Ascending aorta (tissue), 2 donors: ENCODE measurements at places on chromosomes 12 and 14.

- H3K27me3 ChIP-seq = no peaks in the 10 kb centered on the region
- H3K4me3 ChIP-seq = no peak overlapping the region
- H3K36me3 ChIP-seq = no peaks in the 10 kb centered on the region
- no peak overlapping the region for H3K27ac ChIP-seq
- no peak for DNase-seq
Measured at GRCh38 chr12:100824476-100824875, 29.9 kb downstream of the ANO4 start.

DNA sequence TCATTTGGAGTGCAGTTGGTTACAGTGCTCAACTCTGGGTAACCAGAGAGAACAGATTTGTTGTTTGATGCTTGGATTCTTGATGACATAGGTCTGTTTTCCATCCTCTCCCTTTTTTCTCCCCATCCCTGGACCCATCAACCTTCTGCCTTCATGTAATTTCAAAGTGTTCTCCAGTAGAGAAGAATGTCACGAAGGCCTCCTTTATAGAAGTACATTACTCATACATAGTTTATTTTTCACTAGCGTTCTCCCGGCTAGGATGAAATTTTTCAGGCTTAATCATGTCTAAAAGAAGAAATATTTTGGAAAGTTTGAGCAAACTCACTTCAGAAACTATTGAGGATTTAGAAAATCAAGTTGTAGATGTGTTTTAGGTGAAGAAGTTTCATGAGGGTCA, 20.9 kb upstream of the APPL2 start:
- H3K36me3 ChIP-seq = no peaks in the 10 kb centered on the region
- no peaks in the 10 kb centered on the region for H3K27me3 ChIP-seq
- H3K27ac ChIP-seq = peak overlapping the region; percentile 83
- peaks cover 7% of the 10 kb centered on the region for H3K4me1 ChIP-seq
- DNase-seq = no peak

- H3K4me3 ChIP-seq = no peak overlapping the region
- H3K27ac ChIP-seq = no peak overlapping the region
- H3K4me1 ChIP-seq = no peaks in the 10 kb centered on the region
- DNase-seq = no peak
Measured at GRCh38 chr14:76509311-76509710, 133.4 kb downstream of the ESRRB start.

DNA sequence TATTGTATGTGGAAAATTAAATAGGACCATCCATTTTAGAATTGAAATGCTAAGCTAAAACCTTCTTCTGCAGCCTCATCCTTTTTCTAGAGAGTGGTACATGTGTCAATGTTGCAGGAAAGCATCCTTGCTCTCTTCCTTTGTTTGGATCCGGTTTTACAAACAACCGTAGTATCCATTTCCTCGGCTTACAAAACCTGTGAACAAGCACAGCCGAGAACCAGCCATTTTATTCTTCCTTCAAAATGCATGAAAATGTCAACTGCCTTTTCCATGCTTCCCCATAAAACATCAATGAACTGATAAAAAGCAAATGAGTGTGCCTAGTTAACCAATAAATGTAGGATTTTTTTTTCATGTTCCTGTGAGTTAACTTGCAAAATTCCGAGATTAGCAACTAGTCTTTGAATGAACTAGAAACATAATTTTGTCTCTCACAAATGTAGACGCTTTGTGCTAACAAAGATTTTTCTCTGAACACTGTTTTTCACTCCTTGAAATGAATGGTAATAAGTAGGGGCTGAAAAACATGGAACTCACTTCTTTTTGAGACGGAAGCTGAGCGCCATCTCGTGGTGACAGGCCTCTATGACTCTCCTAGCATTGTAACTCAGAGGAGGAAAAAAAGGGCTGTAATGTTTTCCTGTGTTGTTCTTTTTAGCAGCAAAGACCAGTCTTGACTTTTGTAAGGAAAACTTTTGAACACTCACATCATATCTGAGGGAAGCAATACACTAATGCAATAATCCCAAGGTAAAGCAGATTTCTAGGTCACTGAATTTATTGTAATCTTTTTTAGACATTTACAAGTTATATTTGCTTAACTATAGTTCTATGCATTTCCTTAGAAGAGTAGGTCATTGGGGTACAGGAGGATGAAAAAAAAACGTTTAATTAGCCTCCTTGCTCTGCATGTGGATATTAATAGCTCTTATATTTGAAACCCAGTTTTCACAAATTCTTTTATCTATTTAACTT, 157.4 kb upstream of the FOXG1 start:
- H3K36me3 ChIP-seq = no peaks in the 10 kb centered on the region
- H3K4me1 ChIP-seq = no peaks in the 10 kb centered on the region
- H3K27ac ChIP-seq = no peak overlapping the region
- H3K4me3 ChIP-seq = no peak overlapping the region

- H3K27me3 ChIP-seq = no peaks in the 10 kb centered on the region
- H3K4me1 ChIP-seq = no peaks in the 10 kb centered on the region
- H3K27ac ChIP-seq = no peak overlapping the region
- H3K36me3 ChIP-seq = no peaks in the 10 kb centered on the region
- DNase-seq = no peak
Measured at GRCh38 chr12:23055004-23055403, 430.0 kb downstream of the ETNK1 start.

DNA sequence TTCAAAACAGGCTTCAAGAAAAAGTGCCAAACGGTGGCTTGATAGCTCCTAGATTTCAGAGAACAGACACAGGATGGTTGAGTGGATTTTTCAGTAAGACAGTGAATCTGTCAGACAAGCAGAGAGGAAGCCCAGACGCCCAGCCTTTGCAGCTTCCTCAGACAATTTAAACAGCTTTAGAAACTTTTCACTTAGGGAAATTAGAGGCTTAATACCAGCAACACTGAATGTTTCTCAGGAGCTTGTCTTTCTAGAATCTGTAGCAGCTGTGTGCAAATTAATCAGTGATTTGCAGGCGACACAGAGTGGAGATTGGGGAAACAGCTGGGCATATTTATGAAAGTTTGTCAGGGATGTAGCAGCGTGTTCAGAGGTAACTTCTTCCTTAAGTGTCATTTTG, 362.1 kb downstream of the GALC start:
- no peak overlapping the region for H3K4me3 ChIP-seq
- H3K27me3 ChIP-seq = no peaks in the 10 kb centered on the region
- no peak overlapping the region for H3K27ac ChIP-seq
- no peaks in the 10 kb centered on the region for H3K36me3 ChIP-seq
- DNase-seq = no peak

- peak overlapping the region; percentile 98 for H3K27ac ChIP-seq
- no peak overlapping the region for H3K4me3 ChIP-seq
- peaks cover 7% of the 10 kb centered on the region for H3K36me3 ChIP-seq
- H3K27me3 ChIP-seq = no peaks in the 10 kb centered on the region
- DNase-seq = no peak
Measured at GRCh38 chr14:73743431-73743931, 29.3 kb upstream of the PNMA1 start.

GRCh38 chr14:69614592-69614991, 3.2 kb downstream of the SUSD6 start:
- no peaks in the 10 kb centered on the region for H3K27me3 ChIP-seq
- DNase-seq = peak; percentile 75
- no peaks in the 10 kb centered on the region for H3K36me3 ChIP-seq
- no peak overlapping the region for H3K4me3 ChIP-seq
- H3K27ac ChIP-seq = peak overlapping the region; percentile 99

DNA sequence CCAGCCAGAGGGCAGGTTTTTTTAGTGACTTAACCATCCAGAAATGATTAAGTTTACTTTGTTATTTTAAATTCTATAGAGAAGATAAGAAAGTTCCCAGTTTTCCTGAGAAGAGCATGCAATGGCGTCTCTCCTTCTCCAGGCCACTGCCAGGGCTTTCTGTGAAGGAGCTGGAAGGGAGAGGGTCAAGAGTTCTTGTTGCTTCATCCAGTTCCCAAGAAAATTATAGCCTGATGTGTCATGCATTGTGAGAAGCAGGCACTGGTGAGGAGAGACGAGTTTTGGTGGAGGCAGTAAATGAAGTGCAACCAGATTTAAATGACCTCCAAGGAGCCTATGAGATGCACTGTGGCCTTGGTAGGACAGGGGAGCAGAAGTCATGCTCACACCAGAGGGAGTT, 14.2 kb downstream of the ELK3 start:
- H3K4me1 ChIP-seq = peaks cover 7% of the 10 kb centered on the region
- no peaks in the 10 kb centered on the region for H3K27me3 ChIP-seq
- no peak overlapping the region for H3K27ac ChIP-seq
- no peak overlapping the region for H3K4me3 ChIP-seq

- H3K4me1 ChIP-seq = no peaks in the 10 kb centered on the region
- H3K4me3 ChIP-seq = peak overlapping the region; percentile 88
- H3K27me3 ChIP-seq = no peaks in the 10 kb centered on the region
Measured at GRCh38 chr12:39443929-39444209, 949 bp upstream of the KIF21A start.

DNA sequence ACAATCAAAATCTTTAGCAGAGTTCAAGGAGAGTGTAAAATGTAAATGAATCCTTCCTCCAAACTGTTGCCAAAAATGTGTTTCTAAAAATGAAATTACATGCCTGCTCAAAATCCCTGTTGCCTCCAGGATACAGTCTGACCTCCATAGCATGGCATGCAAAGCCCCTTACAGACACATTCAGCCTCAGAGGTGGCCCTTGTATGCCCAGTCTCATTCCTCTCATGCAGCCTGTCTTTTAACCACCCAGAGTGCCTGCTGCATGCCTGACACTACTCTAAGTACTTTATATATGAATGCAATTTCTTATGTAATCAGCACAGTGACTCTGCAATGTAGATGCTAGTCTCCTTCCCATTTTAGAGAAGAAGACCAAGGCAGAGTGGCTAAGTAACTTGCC, 24.4 kb upstream of the PTPRQ start:
- H3K4me1 ChIP-seq = no peaks in the 10 kb centered on the region
- H3K27me3 ChIP-seq = no peaks in the 10 kb centered on the region
- no peak for DNase-seq
- no peaks in the 10 kb centered on the region for H3K36me3 ChIP-seq
- no peak overlapping the region for H3K27ac ChIP-seq

- no peak overlapping the region for H3K27ac ChIP-seq
- H3K4me1 ChIP-seq = no peaks in the 10 kb centered on the region
- H3K27me3 ChIP-seq = no peaks in the 10 kb centered on the region
- H3K4me3 ChIP-seq = no peak overlapping the region
- peak; percentile 39 for DNase-seq
- no peaks in the 10 kb centered on the region for H3K36me3 ChIP-seq
Measured at GRCh38 chr12:131287015-131287937, 333.6 kb downstream of the ADGRD1 start.

- H3K4me3 ChIP-seq = no peak overlapping the region
- no peaks in the 10 kb centered on the region for H3K27me3 ChIP-seq
- H3K27ac ChIP-seq = no peak overlapping the region
- H3K36me3 ChIP-seq = no peaks in the 10 kb centered on the region
- no peaks in the 10 kb centered on the region for H3K4me1 ChIP-seq
- no peak for DNase-seq
Measured at GRCh38 chr12:31234955-31235867, 90.7 kb downstream of the SINHCAF start.

- no peaks in the 10 kb centered on the region for H3K36me3 ChIP-seq
- DNase-seq = no peak
- H3K27ac ChIP-seq = no peak overlapping the region
Measured at GRCh38 chr12:29032446-29032845, 116.6 kb upstream of the FAR2 start.

GRCh38 chr12:88445705-88446394, 134.4 kb downstream of the KITLG start:
- H3K36me3 ChIP-seq = no peaks in the 10 kb centered on the region
- no peak for DNase-seq
- no peaks in the 10 kb centered on the region for H3K27me3 ChIP-seq
- no peak overlapping the region for H3K27ac ChIP-seq
- no peak overlapping the region for H3K4me3 ChIP-seq
- H3K4me1 ChIP-seq = no peaks in the 10 kb centered on the region
